Right ventricle myocardium superior (tissue), 1 donor: ENCODE measurements at places on chromosomes 16 and 17.

DNA sequence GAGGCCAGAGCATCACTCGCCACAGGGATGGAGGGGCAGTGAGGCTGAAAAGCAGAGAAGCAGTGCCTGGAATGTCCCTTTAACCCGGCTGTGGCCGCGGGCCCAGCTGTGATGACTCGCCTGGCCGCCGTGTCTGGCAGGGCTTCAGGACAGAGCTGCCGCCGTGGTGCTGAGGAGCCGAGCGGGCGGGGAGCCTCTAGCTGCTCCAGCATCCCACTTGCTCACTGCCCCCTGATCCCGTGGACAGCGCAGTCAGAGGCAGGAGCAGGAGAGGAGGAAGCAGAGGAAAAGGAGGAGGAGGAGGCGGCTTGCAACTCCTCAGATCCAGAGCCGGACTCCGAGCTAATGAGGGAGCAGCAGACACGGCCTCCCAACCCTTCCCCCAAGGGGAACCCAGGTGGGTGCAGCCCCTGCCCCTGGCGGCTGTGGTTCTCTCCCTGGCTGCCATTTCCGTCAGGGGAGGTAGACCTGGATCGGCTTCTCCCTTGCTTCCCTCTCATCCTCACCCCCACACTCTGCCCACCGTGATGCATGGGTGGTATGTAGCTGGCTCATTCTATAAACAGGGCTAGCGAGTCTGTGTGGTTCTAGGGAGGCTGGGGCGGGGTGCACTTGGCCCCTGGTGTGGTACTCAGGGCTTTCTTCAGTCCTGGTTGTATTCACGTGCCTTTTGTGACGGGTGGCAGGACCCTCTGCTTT is 165.7 kb downstream of the CMIP start:
- peak; percentile 91 for DNase-seq

- no peak for DNase-seq
These were observed 213.5 kb downstream of the RAB11FIP4 start for GRCh38 chr17:31604936-31605335.

DNA sequence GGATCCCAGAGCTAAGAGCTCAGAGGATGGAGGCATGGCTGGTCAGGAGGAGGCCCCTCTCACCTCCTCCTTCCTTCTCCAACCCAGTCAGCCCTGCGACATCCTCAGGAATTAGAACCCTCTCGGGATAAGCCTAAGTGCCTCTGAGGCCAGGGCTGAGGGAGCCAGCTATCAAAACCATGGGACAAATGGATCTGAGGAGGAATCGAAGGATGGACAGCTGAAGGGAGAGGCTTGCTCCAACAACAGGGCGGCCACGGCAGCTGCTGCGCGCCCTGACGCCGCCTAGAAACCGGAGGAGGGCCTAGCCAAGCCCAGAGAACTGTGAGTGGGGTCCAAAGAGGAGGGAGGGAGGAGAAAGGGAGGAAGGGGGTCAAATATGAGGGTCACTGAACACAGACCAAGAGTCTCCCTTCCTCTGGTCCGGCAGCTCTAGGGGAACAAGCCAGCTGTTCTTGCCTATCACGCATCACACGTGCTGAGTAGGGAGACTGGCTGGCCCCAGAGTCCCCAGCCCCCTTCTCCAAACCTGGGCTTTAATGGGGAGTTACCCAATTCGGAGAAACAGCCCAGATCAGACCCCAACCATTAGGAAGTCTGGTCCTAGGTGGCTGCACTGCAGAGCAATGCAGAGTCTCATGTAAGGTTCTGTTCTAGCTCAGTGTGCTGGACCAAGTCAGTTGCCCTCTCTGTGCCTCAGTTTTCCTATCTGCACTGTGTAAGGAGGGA is 5.9 kb upstream of the HOXB13 start:
- DNase-seq: no peak

DNA sequence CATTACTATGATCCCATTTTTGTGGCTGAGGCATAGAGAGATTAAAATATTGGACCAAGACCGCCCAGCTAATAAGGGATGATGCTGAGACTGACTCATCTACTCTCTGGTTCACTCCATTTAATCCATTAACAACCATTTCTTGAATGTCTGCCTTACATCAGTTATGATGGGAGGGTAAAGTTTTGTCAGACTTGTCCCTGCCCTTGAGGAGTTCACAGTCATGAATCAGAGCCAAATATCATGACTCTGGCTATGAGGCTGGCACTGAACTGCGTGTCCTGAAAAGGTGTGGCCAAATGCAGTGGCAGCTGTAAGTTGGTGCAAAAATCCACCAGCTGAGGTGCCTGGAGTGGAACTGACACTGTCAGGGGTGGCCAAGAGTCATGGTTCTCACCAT is 35.0 kb upstream of the MAF start:
- DNase-seq: no peak

GRCh38 chr17:27259356-27259755 is 34.6 kb upstream of the WSB1 start:
- no peak for DNase-seq

- no peak for DNase-seq
These were observed 11.1 kb downstream of the PIMREG start for GRCh38 chr17:6455321-6455705.

DNA sequence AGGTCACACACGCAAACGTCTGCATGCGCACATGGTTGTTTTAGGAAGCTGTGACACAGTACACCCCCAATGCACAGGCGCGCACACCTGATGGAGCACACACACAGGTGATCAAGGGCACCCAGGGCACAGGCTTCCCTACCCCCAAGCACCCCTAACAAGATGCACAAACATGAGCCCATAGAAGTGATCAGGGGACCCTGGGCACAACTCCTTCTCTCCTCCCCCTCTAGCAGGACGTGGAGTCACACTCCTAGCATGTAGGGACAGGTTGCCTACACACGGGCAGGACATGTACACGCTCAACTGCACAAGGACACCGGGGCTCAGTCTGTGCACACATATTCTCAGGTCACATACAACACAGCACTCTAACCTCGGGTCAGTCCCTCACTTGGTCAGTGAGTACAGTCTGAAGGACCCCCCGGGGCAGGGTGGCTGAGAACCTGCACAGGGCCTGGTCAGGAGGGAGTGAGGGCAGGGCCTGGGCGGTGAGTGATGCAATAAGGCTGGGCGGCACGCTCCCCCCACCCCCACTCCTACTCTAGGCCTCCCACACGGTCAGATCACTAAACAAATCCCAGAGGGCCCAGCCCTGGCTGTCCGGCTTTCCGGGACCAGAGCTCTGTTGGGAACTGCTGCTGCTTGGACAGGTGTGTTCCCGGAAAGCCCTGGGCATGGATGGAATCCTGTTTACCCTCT is 751 bp upstream of the DOC2B start:
- DNase-seq: no peak

- no peak for DNase-seq
These were observed 41.6 kb upstream of the IRX6 start for GRCh38 chr16:55282441-55282840.
